ENCODE measurements at places on chromosomes 5 and 9. TPM values are rescaled to one million over a fixed set of nuclear protein-coding genes. Genes with fewer than 3 reads are reported as not detected.

GRCh38 chr9:130235558-130236435 is 29.8 kb upstream of the HMCN2 start:
- no peak overlapping the region for H3K4me3 ChIP-seq
- no peaks in the 10 kb centered on the region for H3K36me3 ChIP-seq
- no peaks in the 10 kb centered on the region for H3K27me3 ChIP-seq
- no peak overlapping the region for H3K27ac ChIP-seq
- peak; percentile 82 for DNase-seq

DNA sequence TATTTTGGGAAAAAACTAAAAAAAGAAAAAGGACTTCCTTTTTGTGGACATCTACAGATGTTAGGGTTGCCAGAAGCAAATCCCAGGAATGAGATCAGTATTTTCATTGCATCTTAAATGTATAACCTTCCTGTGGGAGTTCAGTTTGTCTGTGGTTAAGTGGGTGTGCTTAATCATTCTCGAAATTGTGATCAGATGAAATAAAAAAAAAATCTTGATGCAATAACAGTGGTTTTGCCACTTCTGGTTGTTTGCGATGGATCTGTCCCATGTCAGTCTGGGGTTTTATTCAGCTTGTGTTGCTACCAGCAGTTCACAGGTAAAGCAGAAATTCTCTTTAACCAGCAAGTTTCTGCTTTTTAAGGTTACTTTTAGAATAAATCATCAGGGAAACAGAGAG is 179.0 kb downstream of the MAN2A1 start:
- no peaks in the 10 kb centered on the region for H3K27me3 ChIP-seq
- DNase-seq = peak; percentile 28
- H3K4me1 ChIP-seq = no peaks in the 10 kb centered on the region
- H3K4me3 ChIP-seq = no peak overlapping the region
- H3K36me3 ChIP-seq = peaks cover 29% of the 10 kb centered on the region

DNA sequence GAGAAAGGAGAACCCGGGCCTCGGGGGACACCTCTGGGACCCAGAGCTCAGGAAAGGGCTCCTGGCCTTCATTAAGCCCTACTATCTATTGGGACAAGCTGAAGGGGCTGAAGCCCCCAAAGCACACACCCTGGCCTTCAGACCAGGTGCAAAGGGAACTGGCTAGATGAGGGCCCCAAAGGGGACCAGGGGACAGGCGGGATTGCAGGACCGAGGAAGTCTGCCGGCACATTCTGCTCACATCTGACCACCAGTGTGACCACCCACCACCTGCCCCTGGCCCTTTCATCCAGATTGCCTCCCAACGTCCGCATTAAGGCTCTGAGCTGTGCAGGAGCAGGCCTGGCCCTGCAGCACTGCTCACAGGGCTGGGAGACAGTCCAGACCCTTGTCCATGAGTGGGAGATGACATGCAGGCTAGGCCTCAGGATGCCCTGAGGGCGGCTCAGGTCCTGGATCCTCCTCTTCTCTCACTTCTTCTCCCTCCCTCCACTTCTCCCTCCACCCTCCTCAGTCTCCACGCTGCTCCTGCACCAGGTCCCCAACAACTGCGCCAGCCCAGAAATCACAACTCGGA is 19.2 kb downstream of the PSD2 start:
- no peak for DNase-seq
- H3K36me3 ChIP-seq = no peaks in the 10 kb centered on the region
- H3K27me3 ChIP-seq = no peaks in the 10 kb centered on the region

GRCh38 chr5:143205883-143206195 is 197.6 kb downstream of the NR3C1 start:
- peak; percentile 23 for DNase-seq
- H3K27ac ChIP-seq = no peak overlapping the region
- no peak overlapping the region for H3K4me3 ChIP-seq
- H3K36me3 ChIP-seq = peaks cover 2% of the 10 kb centered on the region
- H3K4me1 ChIP-seq = no peaks in the 10 kb centered on the region
- no peaks in the 10 kb centered on the region for H3K27me3 ChIP-seq

GRCh38 chr5:141245250-141245717 is at the start of gene PCDHB15:
TSS of gene PCDHB15 (plus strand) at chr5:141245395. CDS start at chr5:141245579, 184 bp downstream.
- H3K4me3 ChIP-seq = no peak within 1 kb of the TSS
- no peak for DNase-seq
- peaks cover 5% of the 10 kb centered on the region for H3K27me3 ChIP-seq

DNA sequence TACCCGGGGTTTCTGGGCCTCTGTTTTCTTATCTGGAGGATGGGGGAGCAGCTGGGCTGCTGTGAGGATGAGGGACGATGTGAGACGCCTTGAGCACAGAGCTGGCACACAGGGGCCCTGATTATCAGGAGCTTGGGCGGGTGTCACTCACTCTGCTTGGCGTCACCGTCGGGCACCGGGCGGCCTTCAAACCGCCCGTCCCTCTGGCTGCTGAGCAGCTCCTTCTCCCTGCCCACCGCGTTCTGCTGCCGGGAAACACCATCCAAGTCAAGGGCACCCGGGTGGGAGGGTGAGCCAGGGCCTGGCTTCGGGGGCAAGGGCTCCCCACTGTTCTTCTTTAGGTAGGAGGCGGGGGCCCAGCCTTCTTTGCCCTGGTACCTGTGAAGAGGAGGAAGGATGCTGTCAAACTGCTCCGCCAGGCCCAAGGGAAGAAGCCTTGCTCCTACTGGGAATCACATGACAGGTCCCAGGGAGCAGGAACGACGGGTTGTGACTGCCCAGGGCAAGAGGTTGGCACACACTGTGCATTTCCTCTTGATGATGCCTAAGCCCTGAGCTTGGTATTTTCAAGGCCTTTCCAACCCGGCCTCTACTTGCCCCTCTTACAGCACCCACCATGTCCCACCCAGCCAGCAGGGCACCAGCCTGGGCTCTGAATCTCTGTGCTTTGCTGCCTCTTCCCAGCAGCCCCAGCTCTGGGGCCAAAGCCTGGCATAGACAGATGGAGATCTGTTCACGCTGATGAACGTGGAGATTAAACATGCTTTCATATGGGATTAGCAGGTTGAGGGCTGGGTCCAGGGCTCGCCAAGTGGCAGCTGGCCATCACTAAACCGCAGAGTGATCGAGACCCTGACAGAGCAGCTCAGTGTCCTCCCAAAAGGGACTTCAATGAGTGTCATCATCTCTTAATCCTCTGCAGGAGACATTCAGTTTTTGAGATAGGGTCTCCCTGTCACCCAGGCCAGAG is 66.9 kb upstream of the UBTD2 start:
- no peaks in the 10 kb centered on the region for H3K36me3 ChIP-seq
- H3K27ac ChIP-seq = no peak overlapping the region
- no peak overlapping the region for H3K4me3 ChIP-seq
- no peak for DNase-seq
- H3K27me3 ChIP-seq = no peaks in the 10 kb centered on the region

The IER5L gene
- total RNA-seq = 2.8 TPM

The NFIL3 gene
- total RNA-seq = 98.0 TPM

GRCh38 chr5:139951296-139951924 is 91.7 kb downstream of the NRG2 start:
- no peak overlapping the region for H3K4me3 ChIP-seq
- no peaks in the 10 kb centered on the region for H3K27me3 ChIP-seq
- H3K27ac ChIP-seq = no peak overlapping the region
- no peak for DNase-seq
- H3K36me3 ChIP-seq = no peaks in the 10 kb centered on the region

- DNase-seq = no peak
- no peak overlapping the region for H3K4me3 ChIP-seq
- H3K36me3 ChIP-seq = no peaks in the 10 kb centered on the region
- no peaks in the 10 kb centered on the region for H3K27me3 ChIP-seq
- peaks cover 12% of the 10 kb centered on the region for H3K4me1 ChIP-seq
Observed at GRCh38 chr5:172795318-172795977, 24.5 kb upstream of the DUSP1 start.

The NOL8 gene
- total RNA-seq = 42.3 TPM

DNA sequence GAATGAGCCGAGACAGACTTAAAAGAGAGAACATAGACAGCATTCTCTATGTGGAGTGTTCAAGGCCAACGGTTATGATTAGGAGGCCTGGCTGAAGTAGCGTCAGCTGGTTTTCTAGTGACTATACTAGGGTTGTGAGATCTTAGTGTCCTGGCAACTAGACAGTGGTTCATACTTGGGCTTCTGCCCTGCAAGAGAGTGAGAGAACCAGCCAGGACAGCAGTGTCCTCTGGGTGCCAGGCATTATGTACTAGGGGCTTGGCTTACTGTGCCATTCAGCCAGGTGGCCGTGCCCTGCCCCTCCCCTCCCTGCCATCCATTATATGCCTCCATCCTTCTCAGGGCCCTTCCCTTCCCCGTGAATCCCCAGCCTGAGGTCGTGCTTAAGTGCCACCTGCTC is 56.8 kb downstream of the TRIO start:
- no peak overlapping the region for H3K4me3 ChIP-seq
- peaks cover 9% of the 10 kb centered on the region for H3K4me1 ChIP-seq
- no peak for DNase-seq
- H3K27me3 ChIP-seq = no peaks in the 10 kb centered on the region

- peak; percentile 10 for DNase-seq
- H3K4me1 ChIP-seq = no peaks in the 10 kb centered on the region
- no peak overlapping the region for H3K4me3 ChIP-seq
- no peak overlapping the region for H3K27ac ChIP-seq
Observed at GRCh38 chr9:138022121-138022741, 144.6 kb downstream of the CACNA1B start.

The ZER1 gene
- 35.0 TPM for total RNA-seq

The LECT2 gene
- not detected for total RNA-seq

GRCh38 chr5:180847026-180847425 is 14.1 kb downstream of the ZFP62 start:
- no peak overlapping the region for H3K4me3 ChIP-seq
- no peak overlapping the region for H3K27ac ChIP-seq
- DNase-seq = no peak
- H3K4me1 ChIP-seq = no peaks in the 10 kb centered on the region
- peaks cover 26% of the 10 kb centered on the region for H3K36me3 ChIP-seq

Data from natural killer cell (primary cell).